Dermis blood vessel endothelial cell (primary cell): ENCODE measurements at places on chromosomes 7 and 10.

GRCh38 chr10:11882646-11883375 is 59.7 kb downstream of the PROSER2 start:
- DNase-seq: no peak

DNA sequence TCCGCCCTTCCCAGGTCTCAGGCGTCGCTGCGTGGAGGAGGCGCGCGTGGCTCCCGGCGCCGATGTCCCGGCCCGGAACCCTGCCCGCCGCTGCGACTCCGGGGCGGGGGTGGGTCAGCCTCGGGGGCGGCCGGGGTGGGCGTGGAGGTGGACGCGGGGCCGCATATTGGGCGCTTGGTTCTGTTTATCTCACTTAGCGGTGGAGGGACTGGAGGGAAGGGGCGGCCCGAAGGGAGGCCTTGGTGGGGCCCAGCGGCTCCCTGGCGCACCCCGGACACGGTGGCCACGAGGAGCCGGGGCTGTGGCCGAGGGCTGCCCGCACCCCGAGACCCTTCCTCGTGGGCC is 8.6 kb downstream of the UNCX start:
- no peak for DNase-seq

- DNase-seq: no peak
Measured at GRCh38 chr7:830069-830468, 2.2 kb upstream of the SUN1 start.

- DNase-seq: no peak
Measured at GRCh38 chr10:76950354-76950753, 687.3 kb downstream of the KCNMA1 start.

DNA sequence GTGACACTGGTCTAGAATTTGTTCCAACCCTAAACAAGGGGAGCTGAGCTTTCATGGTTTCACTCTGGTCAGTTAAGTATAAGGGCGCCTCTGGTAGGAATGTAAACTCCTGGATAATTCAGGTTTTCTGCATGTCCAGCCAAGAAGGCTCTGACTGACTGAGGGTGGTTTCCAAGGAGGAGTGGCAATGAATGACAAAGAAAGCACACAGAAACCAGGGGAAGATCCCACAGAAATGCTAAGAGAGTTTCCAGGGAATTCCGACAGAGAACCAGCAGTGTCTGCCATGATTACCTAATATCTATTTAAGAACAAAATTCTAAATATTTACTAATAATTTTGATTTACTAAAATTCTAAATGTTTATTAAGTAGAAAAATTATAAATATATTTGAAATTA is 27.3 kb upstream of the NRG3 start:
- no peak for DNase-seq

GRCh38 chr7:103447073-103447960 is 1.3 kb upstream of the SLC26A5 start:
- DNase-seq: peak; percentile 71

DNA sequence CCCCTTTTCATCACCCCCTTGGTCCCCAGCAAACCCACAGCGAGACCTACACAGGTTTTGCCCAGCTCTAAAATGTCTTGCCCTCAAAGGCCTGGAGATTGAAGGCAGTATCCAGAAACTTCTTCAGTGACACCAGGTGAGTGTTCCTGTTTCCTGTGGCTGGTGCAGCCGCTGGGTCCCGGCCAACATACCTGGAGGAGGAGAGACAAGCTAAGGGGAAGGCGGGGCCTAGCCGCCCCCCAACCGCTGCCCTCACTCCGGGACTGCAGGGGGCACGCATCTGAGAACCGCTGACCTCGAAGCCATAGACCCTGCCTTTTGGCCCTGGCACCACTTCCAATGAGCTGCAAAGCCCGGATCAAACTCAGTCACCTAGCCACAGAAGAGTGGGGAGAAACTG is 27.0 kb downstream of the OGDHL start:
- DNase-seq: no peak

DNA sequence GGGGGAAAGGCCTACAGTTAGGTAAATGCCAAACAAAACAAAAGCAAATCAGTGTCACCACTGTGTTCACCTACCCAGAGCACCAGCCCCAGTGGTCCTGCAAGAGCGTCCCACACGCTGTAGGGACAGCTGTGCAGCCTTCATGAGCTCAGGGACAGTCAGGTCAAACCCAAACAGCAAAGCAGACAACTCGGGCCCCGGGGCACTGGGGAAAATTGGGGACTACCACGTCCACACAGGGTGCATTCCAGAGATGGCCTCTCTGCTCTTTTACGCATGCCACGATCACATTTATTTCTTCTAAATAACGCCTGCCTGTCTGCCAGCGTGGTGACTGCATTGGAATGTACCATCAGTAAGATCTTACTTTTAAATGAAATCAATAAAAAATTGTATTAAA is 21.7 kb downstream of the EBF3 start:
- DNase-seq: no peak

DNA sequence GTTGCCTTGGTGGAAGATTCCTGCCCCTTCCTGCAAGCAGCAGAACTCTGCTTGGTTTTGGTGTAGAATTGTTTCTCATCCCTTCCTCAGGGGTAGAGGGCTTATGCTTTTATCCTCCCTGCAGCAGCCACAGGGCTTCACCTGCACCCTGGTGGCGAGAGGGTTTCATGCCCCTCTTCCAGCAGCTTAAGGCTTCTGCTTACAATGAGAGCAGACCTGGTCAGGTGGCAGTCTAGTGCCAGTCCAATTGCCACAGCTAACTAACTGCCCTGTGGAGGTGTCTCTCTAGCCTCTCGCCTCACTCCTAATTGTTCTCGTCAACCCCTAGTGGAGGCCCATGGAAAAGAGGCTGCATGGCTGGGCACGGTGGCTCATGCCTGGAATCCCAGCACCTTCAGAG is 19.3 kb downstream of the ACBD7 start:
- DNase-seq: no peak

DNA sequence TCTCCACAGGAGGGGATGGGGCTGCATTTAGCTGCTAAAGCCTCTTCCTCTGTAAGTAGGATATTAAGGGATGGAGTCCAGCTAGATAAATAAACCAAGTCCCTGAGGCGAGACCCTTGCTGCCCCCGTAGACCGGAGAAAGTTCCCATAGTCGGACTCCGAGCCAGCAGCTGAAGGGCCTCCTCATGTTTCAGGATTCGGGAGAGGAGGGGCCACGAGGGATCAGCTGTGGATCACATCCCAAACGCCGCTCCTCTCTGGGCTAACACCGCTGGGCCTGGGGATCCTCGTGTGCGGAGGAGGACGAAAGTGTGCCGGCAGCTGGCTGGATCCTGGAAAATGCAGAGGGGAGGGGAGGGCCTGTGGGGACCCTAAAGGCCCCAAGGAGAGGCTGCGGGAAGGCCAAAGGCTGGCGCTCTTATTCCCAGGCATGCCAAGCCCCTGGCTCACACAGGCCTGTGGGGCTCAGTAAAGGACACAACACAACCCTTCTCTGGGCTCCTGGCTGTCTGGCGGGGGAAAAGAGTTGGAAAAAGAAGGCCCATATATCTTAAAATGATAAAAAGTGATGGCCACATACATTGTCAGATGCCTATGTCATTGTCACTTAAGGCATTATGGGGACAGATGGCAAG is 82.5 kb upstream of the TMEM72 start:
- no peak for DNase-seq

DNA sequence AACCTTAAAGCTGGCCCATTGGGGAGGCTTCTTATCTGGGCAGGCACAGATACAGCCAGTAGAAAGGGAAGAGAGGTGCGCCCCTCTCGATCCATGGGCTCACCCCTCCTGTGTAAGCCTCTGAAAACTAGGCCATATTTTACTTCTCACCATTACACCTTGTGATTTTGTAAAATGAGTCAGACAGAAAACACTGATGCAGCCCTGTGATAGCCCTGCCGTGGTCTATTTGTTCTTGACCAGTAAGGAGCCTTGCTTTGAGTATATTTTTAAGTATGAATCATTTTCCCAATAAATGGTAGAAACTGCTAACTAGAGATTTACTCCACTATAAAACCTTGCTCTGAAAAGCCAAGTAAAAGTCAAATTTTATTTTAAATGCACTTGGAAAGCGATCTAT is 329.8 kb upstream of the MBL2 start:
- DNase-seq: no peak

GRCh38 chr10:13759168-13759567 is 172.4 kb downstream of the PRPF18 start:
- no peak for DNase-seq

DNA sequence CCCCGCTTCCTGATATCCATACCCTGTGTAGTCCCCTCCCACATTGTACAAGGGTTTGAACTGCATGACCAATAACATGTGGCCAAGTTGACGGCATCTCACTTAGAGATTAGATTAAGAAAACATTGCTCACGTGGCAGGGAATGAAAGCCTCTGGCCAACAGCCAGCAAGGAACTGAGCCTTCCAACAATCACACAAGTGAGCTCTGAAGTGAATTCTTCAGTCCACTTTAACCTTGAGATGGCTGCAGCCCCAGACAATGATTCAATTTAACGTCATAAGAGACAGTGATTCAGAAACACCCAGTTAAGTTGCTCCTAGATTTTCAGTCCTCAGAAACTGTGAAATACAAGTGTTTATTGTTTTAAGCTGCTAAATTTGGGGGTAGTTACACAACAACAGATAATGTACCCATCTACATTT is 165.9 kb upstream of the PLXNA4 start:
- peak; percentile 80 for DNase-seq

- no peak for DNase-seq
Measured at GRCh38 chr7:68133045-68133444, 1136.4 kb downstream of the TYW1 start.
